ENCODE measurements at places on chromosomes 12 and 14. TPM values are rescaled to one million over a fixed set of nuclear protein-coding genes. Genes with fewer than 3 reads are reported as not detected.

DNA sequence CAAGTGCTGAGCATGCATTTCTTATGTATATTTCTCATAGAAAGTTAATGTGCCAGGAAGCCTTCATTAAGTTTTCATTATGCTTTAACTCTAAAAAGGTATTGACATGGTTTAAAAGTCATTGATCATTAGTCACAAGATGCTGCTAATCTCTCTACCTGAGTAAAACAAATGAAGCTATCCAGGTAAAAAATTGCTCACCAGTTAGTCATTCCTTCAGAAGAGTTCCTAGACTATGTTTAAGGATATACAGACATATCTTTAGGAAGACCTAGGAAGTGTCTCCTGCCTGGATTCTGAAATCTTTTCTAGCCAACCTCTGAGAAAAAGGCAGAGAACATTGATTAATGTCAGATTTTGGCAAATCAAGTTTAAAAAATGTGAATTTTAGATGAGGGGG, 274.2 kb downstream of the PDZRN4 start:
- H3K27ac ChIP-seq = no peak overlapping the region
- no peaks in the 10 kb centered on the region for H3K27me3 ChIP-seq
- no peaks in the 10 kb centered on the region for H3K4me1 ChIP-seq
- no peak overlapping the region for H3K4me3 ChIP-seq
- H3K36me3 ChIP-seq = no peaks in the 10 kb centered on the region

Gene C12orf56
- not detected for total RNA-seq

GRCh38 chr12:57241402-57242310, 9.3 kb downstream of the STAC3 start:
- H3K27me3 ChIP-seq = peaks cover 42% of the 10 kb centered on the region
- peaks cover 72% of the 10 kb centered on the region for H3K4me1 ChIP-seq
- H3K27ac ChIP-seq = no peak overlapping the region
- DNase-seq = no peak

DNA sequence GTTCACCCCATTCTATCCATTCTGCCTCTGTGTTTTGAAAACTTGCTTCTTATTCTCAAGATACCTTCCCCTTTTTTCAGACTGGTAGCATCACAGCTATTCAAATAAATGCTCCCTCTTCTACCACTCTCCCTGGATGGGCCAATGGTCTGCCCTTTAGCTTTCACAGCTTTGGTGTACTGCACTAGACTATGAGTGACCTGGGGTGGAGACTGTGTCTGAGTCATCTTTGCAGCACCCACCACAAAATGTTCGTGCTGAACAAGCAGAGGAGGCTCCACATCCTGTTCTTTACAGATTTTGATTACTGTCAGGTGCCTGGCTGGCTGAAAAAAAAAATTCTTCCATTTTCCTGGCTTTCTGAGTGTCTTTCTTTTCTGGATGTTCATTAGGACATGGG, 1104.1 kb upstream of the TMEM132C start:
- H3K4me3 ChIP-seq = no peak overlapping the region
- DNase-seq = peak; percentile 63
- H3K27me3 ChIP-seq = peaks cover 3% of the 10 kb centered on the region
- H3K4me1 ChIP-seq = peaks cover 22% of the 10 kb centered on the region

DNA sequence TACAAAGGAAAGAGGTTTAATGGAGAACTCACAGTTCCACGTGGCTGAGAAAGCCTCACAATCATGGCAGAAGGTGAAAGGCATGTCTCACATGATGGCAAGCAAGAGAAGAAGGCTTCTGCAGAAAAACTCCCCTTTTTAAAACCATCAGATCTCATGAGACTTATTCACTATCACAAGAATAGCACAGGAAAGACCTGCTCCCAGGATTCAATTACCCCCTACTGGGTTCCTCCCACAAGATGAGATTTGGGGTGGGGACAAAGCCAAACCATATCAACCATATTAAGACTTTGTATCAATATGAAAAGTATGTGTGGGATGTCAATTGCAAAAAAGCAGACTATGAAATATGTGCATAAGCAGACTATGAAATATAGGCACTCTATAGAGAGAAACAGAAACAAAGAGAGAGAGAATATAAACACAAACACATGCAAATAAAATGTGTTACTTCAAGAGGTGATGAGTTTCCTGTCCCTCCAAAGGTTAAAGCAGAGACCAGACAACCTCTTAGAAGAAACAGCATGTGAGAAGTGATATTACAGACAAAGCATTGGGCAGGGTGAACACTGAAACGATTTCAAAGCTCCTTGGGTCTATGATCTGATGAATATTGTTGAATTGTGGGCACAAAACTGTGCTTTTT, 151.2 kb upstream of the KRR1 start:
- peaks cover 6% of the 10 kb centered on the region for H3K27me3 ChIP-seq
- H3K4me3 ChIP-seq = no peak overlapping the region
- DNase-seq = no peak
- no peak overlapping the region for H3K27ac ChIP-seq
- peaks cover 12% of the 10 kb centered on the region for H3K4me1 ChIP-seq

Gene RTL1
- total RNA-seq = not detected

Gene CHST11
- 82.1 TPM for total RNA-seq

Gene EPYC
- not detected for total RNA-seq

Gene DBX2
- not detected for total RNA-seq

DNA sequence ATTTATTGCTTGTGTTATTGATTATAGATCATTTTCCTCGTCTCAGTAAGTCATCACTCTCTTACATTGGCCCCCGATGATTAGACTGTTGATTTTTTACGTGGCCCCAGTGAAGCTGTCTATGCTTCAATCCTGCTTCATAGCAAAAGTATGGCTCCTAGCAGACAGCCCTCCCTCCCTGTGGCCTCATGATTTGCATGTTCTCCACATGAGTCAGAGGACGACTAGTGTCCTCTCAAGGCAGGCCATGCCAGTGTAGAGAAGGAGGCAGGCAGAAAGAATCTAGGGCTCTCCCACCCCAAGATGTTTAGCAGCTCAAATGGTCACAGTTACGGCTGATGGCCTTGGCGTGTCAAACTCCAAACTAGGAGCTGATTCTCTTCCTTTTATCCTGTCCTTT, 59.6 kb downstream of the FIGNL2 start:
- H3K4me3 ChIP-seq = no peak overlapping the region
- no peak for DNase-seq
- H3K27ac ChIP-seq = no peak overlapping the region
- H3K36me3 ChIP-seq = no peaks in the 10 kb centered on the region
- H3K27me3 ChIP-seq = no peaks in the 10 kb centered on the region

- no peaks in the 10 kb centered on the region for H3K36me3 ChIP-seq
- DNase-seq = peak; percentile 77
- no peak overlapping the region for H3K27ac ChIP-seq
- H3K4me3 ChIP-seq = no peak overlapping the region
These were observed 148.1 kb upstream of the NRXN3 start for GRCh38 chr14:78022059-78022458.

GRCh38 chr12:531951-532585, 72.3 kb downstream of the B4GALNT3 start:
- no peak overlapping the region for H3K27ac ChIP-seq
- DNase-seq = no peak
- no peaks in the 10 kb centered on the region for H3K36me3 ChIP-seq
- no peaks in the 10 kb centered on the region for H3K27me3 ChIP-seq
- H3K4me3 ChIP-seq = no peak overlapping the region

GRCh38 chr14:77574446-77575115, 41.9 kb downstream of the SPTLC2 start:
- H3K4me3 ChIP-seq = no peak overlapping the region
- no peak for DNase-seq
- no peaks in the 10 kb centered on the region for H3K27me3 ChIP-seq
- H3K4me1 ChIP-seq = peaks cover 9% of the 10 kb centered on the region

GRCh38 chr14:69573205-69573830, 1.4 kb downstream of the CCDC177 start:
- peaks cover 61% of the 10 kb centered on the region for H3K27me3 ChIP-seq
- H3K27ac ChIP-seq = no peak overlapping the region
- DNase-seq = no peak

DNA sequence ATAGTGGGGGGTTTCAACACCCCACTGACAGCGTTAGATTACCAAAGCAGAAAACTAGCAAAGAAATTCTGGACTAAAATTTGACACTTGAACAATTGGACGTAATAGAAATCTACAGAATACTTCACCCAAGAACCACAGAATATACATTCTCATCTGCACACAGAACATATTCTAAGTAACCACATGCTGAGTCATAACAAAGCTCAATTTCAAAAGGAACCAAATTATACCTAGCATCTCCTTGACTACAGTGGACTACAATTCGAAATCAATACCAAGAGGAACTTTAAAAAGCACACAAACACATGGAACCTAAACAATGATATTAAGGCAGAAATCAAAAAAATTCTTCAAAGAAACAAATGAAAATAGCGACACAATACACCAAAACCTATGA, 871.6 kb upstream of the MDGA2 start:
- H3K4me3 ChIP-seq = no peak overlapping the region
- H3K36me3 ChIP-seq = no peaks in the 10 kb centered on the region
- no peaks in the 10 kb centered on the region for H3K27me3 ChIP-seq
- no peak overlapping the region for H3K27ac ChIP-seq
- DNase-seq = no peak

- no peaks in the 10 kb centered on the region for H3K36me3 ChIP-seq
- H3K4me1 ChIP-seq = no peaks in the 10 kb centered on the region
- no peak for DNase-seq
- no peak overlapping the region for H3K4me3 ChIP-seq
- H3K27ac ChIP-seq = no peak overlapping the region
These were observed 95.9 kb downstream of the TTC7B start for GRCh38 chr14:90720336-90720735.

- DNase-seq = no peak
- H3K36me3 ChIP-seq = no peaks in the 10 kb centered on the region
- H3K27me3 ChIP-seq = no peaks in the 10 kb centered on the region
- H3K4me3 ChIP-seq = no peak overlapping the region
These were observed 1415.6 kb downstream of the LRFN5 start for GRCh38 chr14:43022094-43022800.

Data from activated CD8-positive, alpha-beta T cell treated with anti-CD3 and anti-CD28 coated beads, Interleukin-2, amount 10 ng/mL, durations not matched to agents 7 days and 5 days (primary cell).